CD4-positive, alpha-beta T cell (primary cell): ENCODE measurements at places on chromosomes 11 and 22. TPM values are rescaled to one million over a fixed set of nuclear protein-coding genes. Genes with fewer than 3 reads are reported as not detected.
A peak's percentile ranks its signal among the peaks of the same experiment; 100 is the strongest.

- no peak for DNase-seq
- no peaks in the 10 kb centered on the region for H3K27me3 ChIP-seq
- H3K27ac ChIP-seq: no peak overlapping the region
- no peaks in the 10 kb centered on the region for H3K4me1 ChIP-seq
- H3K4me3 ChIP-seq: no peak overlapping the region
These were observed 533.6 kb upstream of the API5 start for GRCh38 chr11:42778193-42778592.

DNA sequence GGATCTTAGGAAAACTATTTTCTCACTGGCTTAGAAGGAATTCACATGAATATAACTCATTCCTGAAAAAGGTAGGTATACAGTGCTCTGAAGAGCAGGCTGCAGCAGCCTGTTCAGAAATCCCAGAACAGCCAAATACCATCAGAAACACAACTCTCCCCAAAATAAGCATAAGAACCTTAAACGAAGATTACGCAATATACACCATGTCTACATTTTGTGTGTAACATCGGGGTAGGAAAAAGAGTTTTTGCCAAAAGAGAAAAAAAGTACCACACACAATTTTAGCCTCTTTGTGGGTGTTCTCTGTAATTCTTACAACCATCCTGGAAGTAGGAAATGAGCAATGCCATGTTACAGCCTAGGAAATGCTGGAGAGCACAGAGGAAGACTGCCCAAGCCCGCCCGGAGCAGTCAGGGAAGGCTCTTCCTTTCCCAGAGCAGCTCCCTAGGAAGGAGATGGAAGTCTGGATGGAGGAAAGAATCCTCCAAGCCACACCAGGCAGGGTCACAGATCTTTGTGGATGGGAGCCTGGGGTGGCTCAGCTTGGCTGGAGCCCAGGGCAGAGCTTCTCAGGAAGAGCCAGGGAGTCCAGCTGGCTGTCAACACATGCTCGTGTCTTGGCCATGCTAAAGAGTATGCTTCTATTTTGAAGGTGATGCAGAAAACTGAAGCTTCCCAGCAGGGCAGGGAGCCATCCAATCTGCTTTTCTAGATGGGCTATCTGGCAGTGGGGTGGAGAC, 49.7 kb upstream of the ARFGAP3 start:
- no peaks in the 10 kb centered on the region for H3K27me3 ChIP-seq
- no peak overlapping the region for H3K4me3 ChIP-seq
- H3K27ac ChIP-seq: no peak overlapping the region
- H3K36me3 ChIP-seq: peaks cover 28% of the 10 kb centered on the region

MMP27 gene
- not detected for total RNA-seq

SLC22A6 gene
- not detected for total RNA-seq

- H3K4me3 ChIP-seq: peak overlapping the region; percentile 97
- no peaks in the 10 kb centered on the region for H3K36me3 ChIP-seq
- H3K27me3 ChIP-seq: no peaks in the 10 kb centered on the region
- DNase-seq: peak; percentile 98
These were observed 14.8 kb downstream of the BAD start for GRCh38 chr11:64269540-64270220.

- H3K4me3 ChIP-seq: no peak overlapping the region
- peaks cover 23% of the 10 kb centered on the region for H3K4me1 ChIP-seq
- no peak for DNase-seq
- no peaks in the 10 kb centered on the region for H3K36me3 ChIP-seq
- H3K27ac ChIP-seq: no peak overlapping the region
These were observed 624 bp upstream of the B4GALNT4 start for GRCh38 chr11:368414-369335.

DNA sequence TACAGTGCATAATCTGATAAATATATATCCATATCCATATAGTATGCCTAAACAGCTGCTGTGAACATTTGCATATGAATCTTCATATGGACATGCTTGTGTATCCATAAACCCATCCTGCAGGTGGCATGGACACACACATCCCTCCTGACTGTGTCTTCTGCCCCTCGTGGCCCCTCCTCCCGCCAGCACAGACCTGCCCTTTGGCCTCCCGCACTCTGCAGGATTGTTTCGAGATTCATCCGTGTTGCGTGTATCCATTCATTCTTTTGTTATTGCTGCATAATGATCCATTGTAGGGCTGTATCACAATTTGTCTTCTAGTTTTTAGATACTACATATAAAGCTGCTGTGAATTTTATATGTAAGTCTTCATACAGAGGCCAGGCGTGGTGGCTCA, 24.0 kb downstream of the ZBED4 start:
- no peaks in the 10 kb centered on the region for H3K27me3 ChIP-seq
- no peak overlapping the region for H3K4me3 ChIP-seq
- DNase-seq: no peak
- H3K36me3 ChIP-seq: no peaks in the 10 kb centered on the region
- peaks cover 20% of the 10 kb centered on the region for H3K4me1 ChIP-seq

OR8G1 gene
- total RNA-seq: not detected

DNA sequence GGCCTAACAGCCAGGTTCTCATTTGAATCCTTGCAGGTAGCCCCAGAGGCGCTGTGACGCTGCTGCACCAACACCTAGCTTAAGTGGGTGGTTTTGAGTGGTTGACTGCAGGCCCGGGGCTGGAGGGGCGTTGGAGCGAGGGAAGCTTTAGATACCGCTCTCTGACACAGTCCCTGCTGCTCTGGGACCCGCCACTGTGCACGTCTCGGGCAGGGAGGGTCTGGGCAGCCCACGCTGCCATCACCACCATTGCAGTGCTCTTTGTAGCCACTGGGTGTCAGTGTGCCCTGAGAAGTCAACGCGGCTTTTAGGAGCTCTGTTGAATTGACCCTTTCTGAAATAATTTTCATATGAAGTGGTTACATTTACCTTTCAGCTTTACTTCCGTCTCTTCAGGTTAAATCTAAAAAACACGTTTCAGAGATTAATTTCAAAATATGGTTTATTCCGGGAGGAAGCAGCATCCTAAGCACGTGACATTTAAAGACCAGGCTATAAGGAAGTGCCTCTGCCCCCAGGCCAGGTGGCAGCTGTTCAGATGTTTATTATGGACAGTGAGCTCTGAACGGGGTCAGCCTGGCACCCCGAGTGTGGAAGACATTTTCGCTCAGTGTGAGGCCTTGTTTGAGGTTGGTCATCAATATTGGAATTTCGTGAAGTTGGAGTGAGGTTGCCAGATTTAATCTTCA, 30.9 kb upstream of the PARVB start:
- peak; percentile 54 for DNase-seq
- no peak overlapping the region for H3K4me3 ChIP-seq
- H3K27ac ChIP-seq: no peak overlapping the region
- H3K36me3 ChIP-seq: peaks cover 75% of the 10 kb centered on the region

GRCh38 chr11:59679347-59679746, 10.5 kb upstream of the PATL1 start:
- H3K36me3 ChIP-seq: no peaks in the 10 kb centered on the region
- H3K4me3 ChIP-seq: no peak overlapping the region
- no peak overlapping the region for H3K27ac ChIP-seq
- no peaks in the 10 kb centered on the region for H3K4me1 ChIP-seq
- DNase-seq: no peak

DNA sequence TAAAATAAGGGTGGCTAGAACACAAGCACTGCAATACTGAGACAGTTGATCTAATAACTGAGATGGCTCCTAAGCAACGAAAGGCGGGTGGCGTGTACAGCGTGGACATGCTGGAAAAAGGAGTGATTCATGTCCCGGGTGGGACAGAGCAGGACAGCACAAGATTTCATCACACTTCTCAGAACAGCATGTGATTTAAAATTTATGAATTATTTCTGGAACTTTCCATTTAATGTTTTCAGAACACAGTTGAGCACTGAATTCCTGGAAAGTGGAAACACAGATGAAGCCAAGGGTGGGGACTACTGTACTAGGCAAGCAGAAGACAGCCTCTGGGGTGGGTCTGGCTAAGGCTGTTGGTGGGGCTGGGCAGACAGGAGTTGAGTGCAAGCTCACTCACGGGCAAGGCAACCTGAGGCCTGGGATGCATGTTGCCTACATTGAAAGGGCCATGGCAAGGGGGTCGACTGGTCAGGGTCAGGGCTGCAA, 165.6 kb upstream of the DDI1 start:
- H3K27ac ChIP-seq: no peak overlapping the region
- no peaks in the 10 kb centered on the region for H3K4me1 ChIP-seq
- no peaks in the 10 kb centered on the region for H3K27me3 ChIP-seq
- no peak for DNase-seq
- no peak overlapping the region for H3K4me3 ChIP-seq

DNA sequence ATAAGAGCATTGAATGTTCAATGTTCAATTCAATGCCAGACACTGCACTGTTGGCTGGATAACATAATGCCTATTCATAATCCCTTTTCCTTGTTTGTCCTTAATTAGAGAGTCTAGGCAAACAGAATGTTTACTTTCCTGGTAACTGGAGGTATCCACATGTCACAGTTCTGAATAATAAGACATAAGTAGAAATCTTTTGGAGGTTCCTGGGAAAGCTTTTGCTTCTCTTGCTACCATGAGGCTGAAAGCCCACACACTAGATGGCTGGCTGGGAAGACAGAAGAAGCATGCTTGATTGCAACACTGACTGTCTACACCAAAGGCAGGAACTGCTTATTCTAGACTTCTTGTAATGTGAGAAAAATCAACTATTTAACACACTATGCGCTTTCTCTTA, 79.5 kb downstream of the GAB2 start:
- no peaks in the 10 kb centered on the region for H3K27me3 ChIP-seq
- H3K4me3 ChIP-seq: no peak overlapping the region
- DNase-seq: no peak
- H3K36me3 ChIP-seq: no peaks in the 10 kb centered on the region
- no peak overlapping the region for H3K27ac ChIP-seq

ATF4 gene
- total RNA-seq: 365 TPM

TRPM5 gene
- 1.3 TPM for total RNA-seq

DNA sequence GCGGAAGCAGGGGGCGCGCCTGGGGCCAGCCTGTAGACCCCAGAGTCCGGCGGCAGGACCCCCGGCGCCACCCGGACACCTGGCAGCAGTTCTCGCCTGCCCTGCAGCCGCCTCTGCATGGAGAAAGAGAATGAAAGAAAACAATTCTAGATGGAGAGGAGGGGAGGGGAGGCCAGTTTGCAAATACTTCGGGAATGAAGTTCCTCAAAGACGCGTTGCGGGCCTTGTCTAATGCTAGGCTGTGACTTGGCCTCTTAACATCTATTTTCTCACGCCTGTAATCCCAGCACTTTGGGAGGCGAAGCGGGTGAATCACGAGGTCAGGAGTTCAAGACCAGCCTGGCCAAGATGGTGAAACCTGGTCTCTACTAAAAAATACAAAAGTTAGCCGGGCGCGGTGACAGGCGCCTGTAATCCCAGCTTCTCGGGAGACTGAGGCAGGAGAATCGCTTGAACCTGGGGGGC, 2.1 kb upstream of the BARX2 start:
- H3K4me1 ChIP-seq: peaks cover 31% of the 10 kb centered on the region
- peaks cover 86% of the 10 kb centered on the region for H3K27me3 ChIP-seq
- H3K4me3 ChIP-seq: no peak overlapping the region
- no peak for DNase-seq
- H3K36me3 ChIP-seq: no peaks in the 10 kb centered on the region

- no peaks in the 10 kb centered on the region for H3K36me3 ChIP-seq
- no peak overlapping the region for H3K4me3 ChIP-seq
- no peak for DNase-seq
These were observed 55.4 kb upstream of the NECTIN1 start for GRCh38 chr11:119784421-119784820.

DNA sequence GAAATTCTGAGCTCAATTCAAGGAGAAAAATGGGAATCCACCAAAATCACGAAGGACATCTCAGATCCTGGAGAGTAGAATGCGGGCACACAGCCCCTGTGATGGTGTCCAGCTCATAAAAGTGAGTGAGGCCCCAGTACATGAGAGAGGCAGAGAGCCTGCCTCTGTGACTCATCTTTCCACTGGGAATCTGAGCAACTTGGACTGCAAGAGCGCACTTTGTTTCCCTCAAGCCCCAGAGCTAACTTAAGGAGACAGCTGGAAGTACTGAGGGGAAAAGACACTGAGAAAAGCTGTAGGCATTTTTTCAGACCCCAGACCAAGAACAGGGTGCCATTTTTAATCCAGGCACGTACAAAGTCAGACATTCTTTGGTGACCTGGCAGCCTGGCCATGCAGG, 273.7 kb downstream of the C11orf87 start:
- no peaks in the 10 kb centered on the region for H3K27me3 ChIP-seq
- H3K36me3 ChIP-seq: no peaks in the 10 kb centered on the region
- H3K27ac ChIP-seq: no peak overlapping the region
- no peak overlapping the region for H3K4me3 ChIP-seq
- DNase-seq: no peak

DNA sequence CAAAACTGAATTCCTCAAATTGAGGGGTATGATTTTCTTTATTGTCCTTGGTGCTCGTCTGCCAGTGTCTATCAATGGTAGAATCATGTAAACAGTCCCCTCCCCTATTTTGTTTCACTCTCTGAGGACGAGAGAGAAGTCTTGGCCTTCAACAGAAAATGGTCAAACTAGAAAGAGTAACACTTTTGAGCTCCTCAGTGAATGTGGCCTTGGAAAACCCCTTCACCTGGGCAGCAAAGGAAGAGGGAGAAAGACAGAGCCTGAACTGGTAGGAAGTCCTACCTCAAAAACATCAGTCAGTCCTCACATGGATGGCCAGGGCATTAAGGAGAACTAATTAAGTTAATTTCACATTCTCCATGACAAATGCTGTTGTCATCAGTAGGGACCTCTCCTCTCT, 86.1 kb upstream of the TOP3B start:
- no peaks in the 10 kb centered on the region for H3K36me3 ChIP-seq
- H3K4me1 ChIP-seq: no peaks in the 10 kb centered on the region
- H3K27ac ChIP-seq: no peak overlapping the region
- no peak overlapping the region for H3K4me3 ChIP-seq
- H3K27me3 ChIP-seq: no peaks in the 10 kb centered on the region

DNA sequence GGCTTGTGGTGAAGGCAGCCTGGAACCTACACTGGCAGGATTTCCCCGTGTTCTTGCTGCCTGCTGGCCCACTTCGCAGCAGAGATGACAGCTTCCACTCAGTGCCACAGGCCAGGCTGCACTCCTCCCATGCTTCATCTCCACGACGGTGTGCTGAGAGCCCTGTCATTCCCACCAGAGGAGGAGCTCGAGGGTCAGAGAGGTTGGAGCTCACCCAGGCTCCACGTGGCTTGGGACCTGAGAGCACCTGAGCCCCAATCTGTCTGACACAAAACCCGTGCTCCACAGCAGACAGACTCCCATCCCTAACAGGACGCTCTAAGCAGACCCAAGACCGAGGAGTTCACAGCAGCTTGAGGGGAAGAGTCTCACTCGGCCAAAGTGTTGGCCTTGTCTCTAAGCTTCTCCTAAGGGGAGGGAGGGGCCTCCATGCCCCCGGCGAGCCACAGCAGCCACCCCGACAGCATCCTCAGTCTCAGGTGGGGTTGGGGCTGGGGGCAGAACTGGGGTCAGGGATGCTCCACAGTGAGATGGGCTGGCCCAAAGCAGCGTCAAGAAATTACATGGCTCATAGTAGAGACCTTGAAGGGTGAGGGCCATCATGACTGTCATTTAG, 10.7 kb downstream of the LRFN4 start:
- no peaks in the 10 kb centered on the region for H3K36me3 ChIP-seq
- no peak for DNase-seq
- H3K4me1 ChIP-seq: peaks cover 8% of the 10 kb centered on the region
- no peak overlapping the region for H3K4me3 ChIP-seq

IL10RA gene
- total RNA-seq: 203 TPM

USP47 gene
- total RNA-seq: 97.0 TPM

TECTA gene
- 0.42 TPM for total RNA-seq

GRCh38 chr22:27581688-27582087, 219.9 kb downstream of the MN1 start:
- no peaks in the 10 kb centered on the region for H3K36me3 ChIP-seq
- DNase-seq: no peak
- H3K27ac ChIP-seq: no peak overlapping the region

- H3K27me3 ChIP-seq: peaks cover 5% of the 10 kb centered on the region
- no peak overlapping the region for H3K4me3 ChIP-seq
- DNase-seq: no peak
- H3K36me3 ChIP-seq: no peaks in the 10 kb centered on the region
- H3K4me1 ChIP-seq: no peaks in the 10 kb centered on the region
These were observed 88.1 kb upstream of the NARS2 start for GRCh38 chr11:78662811-78663210.

LRRC55 gene
- not detected for total RNA-seq
